Right ventricle myocardium superior (tissue), 1 donor: ENCODE measurements at places on chromosomes 4 and X.

DNA sequence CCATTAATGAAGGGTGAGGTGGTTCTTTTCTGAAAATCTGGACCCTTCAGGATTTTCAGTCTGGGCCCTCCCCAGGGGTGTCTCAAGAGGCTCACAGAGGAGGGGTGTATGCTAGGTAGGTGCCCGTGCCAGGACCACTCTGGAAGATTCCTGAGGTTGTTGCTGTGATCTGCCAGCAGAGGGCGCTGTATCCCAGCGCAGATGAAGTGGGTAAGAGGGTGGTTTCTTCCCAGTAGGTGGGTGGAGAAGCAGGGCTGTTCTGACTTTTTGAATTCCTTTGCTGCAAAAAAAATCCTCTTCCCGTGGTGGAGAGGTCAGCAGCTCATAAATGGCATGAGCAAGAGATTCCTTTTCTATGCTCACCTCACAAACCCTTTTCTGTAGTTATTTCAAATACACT is 51.1 kb downstream of the SCML1 start:
- peak; percentile 52 for DNase-seq

DNA sequence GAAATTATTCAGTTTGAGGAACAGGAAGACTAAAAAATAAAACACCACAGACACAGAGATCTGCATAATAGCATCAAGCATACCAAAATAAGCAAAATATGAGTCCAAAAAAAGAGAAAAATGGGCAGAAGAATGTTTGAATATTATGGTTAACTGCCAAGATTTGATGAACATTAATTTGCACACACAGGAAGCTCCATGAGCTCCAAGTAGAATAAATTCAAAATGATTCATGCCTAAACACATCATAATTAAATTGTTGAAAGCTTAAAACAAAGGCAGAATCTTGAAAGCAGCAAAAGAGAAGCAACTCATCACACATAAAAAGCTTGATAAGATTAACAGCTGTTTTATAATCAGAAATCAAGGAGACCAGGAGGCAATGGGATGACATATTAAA is 156.6 kb upstream of the ARSJ start:
- no peak for DNase-seq

- DNase-seq, result no peak
These were observed 72.3 kb downstream of the TMEM47 start for GRCh38 chrX:34584781-34585180.

DNA sequence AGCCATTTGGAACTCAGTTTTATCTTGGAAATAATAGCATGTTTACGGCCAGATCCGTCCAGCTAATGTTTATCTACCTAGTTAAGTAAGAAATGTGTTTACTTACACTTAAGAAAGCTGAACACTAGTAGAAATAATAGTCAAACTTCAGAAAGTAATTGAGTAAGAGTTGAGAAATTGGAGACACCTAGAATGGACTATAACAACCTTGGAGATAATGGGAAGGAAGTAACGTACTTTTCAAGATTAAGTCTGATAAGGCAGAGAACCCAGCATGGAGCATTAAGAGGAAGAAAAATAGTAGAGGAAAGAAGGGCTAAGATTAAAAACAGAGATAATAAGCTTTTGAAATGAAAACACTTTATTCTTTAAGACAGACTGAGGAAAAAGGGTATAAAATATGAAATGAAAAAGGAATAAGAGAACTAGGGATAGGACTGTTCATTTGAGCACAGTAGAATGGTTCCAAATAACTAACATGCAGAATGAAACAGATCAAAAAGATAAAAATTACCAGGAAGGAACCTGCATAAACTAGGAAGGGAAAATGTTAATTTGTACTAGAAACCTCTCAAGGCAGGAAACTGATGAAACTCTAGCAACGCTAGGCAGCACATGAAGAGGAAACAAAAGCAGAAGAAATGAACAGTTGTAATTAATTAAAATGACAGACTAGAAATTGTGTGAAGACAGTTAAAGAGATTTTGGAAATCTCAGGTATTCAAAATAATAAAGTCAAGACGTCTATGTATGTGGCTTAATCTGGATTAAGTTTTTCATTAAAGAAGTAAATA is 71.7 kb downstream of the FBXW7 start:
- DNase-seq, result no peak

GRCh38 chrX:421646-422391 is 35.1 kb upstream of the PPP2R3B start:
- no peak for DNase-seq
